Hematopoietic multipotent progenitor cell treated with erythropoietin and hydrocortisone succinate and interleukin-3 and kit ligand, for 17 days (in vitro differentiated cells): ENCODE measurements at places on chromosomes 2 and 18.

GRCh38 chr2:1588978-1589621 lies 155.2 kb downstream of the PXDN start:
- no peak for DNase-seq

- peak; percentile 94 for DNase-seq
Observed at GRCh38 chr18:3451183-3451988, 1.4 kb downstream of the TGIF1 start.

DNA sequence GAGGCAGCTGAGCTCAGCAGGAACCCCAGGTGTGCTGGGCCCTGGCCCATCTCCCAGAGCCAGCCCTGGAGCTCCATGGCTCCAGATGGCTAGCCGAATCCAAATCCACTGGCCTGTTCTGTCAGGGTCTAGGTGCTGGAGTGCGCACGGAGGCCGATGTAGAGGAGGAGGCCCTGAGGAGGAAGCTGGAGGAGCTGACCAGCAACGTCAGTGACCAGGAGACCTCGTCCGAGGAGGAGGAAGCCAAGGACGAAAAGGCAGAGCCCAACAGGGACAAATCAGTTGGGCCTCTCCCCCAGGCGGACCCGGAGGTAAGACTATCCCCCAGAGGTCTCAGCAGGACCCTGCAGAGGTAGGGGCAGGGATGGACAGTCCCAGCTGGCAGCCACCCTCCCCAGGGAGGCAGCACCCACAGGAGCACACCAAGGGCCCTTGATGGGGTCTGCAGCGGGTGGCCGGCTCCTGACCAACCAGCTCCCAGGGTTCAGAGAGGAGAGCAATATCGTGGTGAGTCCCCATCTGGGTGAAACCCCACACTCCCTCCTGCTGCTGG lies 26.1 kb upstream of the PRLH start:
- no peak for DNase-seq

DNA sequence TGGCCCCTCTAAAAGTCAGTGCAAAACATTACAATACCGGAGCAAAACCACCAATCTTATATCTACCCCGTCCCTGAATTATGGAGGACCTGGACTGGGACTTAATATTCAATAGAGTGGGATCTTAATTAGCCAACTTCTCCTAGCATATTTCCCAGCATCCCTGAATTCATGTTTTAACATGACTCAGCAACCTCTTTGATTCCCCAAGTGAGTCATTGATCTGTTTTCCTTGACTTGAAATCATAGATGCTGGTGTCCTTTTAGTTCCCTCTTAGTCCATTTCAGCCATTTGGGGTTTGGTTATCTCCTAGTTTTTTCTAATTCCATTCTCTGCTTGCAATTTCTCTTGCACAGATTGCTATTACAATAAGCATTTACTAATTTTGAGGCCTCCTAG lies 677.7 kb upstream of the CELF4 start:
- no peak for DNase-seq

DNA sequence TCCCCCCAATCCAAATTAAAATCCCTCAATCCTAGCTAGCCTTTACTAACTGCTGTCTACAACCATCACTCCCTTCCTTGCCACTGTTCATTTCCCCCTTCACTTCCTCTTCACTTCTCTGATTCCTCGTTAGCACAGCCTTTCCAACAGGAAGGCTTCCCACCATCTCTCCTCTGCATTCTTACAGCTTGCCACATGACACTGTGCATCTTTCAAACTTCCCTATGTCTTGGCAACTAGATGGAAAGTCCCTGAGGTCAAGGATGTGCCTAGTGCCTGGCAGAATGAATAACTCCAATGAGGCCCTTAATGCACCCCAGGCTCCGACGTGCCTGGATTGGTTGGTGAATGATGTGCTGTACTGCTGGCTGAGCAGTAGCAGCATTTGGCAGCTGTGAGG lies 15.2 kb downstream of the SAP130 start:
- no peak for DNase-seq

DNA sequence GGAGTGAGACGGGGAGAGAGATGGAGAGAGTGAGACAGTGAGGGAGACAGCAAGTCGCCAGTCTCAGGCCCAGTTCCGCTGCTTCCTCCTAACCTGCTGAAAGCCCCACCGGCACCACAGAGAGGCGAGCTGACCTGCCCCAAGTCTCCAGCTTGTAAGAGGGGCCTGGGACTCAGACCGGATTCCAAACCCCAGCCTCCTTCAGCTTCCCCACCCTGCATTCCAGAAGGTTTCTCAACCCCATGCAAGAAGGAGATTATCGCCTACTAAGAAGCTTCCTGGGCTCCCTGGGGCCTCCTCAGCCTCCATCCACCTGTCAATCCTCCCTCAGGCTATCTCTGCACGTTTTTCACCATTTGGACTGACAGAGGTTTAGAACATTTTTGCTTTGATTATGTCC lies 173.1 kb upstream of the RAB6C start:
- DNase-seq = no peak

DNA sequence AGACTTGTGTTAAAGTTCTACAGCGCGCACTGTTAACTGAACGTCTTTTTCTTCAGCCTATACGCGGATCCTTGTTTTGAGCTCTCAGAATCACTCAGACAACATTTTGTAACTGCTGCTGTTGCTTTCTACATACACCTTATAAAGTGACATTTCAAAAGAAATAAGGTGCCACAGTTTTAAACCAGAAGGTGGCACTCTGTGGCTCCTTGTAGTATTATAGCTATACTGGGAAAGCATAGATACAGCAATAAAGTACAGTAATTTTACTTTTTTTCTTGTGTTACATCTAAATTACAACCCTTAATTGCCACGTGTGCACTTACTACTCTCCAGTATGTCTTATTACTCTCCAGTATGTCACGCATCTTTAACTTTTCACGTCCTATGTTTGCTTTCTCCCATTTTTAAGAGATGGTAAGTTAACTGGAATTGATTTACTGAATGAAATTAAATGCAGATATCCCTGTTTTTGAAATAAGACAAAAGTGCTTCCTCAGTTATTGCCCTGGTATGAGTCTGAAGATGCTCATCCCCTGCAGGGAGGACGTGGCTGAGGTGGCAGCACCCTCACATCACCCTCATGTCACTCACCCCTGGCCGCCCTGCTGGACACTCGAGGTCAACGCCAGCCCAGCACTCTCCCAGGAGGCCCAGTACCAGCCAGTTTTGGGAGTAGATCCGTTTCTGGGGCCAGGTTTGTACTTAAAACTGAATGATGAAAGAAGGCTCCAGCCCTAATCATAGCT lies 37.8 kb downstream of the GORASP2 start:
- DNase-seq = no peak

DNA sequence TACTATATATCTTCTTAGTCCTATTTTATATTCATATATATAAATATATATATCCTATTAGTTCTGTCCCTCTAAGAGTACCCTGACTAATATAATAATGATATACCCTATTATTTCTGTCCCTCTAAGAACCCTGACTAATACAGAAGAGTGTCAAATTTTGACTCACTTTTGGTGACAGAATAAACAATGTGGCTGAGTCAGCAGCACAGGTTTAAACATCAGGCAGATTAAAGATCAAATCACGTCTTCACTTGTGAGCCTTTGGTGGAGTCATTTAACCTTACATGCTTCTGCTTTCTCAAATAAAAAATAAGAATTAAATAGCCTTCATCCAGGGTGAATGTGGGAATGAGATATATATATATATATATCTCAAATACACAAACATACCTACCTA lies 615.9 kb upstream of the GCFC2 start:
- DNase-seq = no peak

DNA sequence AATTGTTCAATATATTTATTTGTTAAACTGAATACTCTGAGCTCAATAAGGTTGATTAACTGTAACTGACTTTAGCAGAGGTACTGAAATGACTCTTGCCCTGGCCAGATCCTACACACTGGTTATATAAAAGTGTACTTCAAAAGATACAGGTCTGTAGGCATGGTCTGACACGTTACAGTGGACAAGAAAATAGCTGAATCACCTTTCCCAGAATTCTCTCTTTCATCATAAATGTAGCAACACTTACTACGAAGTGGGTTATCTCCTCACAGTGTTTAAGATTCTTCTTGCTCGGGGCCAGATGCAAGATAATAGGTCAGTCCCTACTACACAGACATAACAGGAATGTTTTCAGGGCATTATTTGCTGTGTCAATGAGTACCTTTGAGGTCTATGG lies 107.0 kb upstream of the ZC3H15 start:
- DNase-seq = no peak

GRCh38 chr2:54336136-54336976 lies 80.3 kb upstream of the TSPYL6 start:
- DNase-seq = no peak

DNA sequence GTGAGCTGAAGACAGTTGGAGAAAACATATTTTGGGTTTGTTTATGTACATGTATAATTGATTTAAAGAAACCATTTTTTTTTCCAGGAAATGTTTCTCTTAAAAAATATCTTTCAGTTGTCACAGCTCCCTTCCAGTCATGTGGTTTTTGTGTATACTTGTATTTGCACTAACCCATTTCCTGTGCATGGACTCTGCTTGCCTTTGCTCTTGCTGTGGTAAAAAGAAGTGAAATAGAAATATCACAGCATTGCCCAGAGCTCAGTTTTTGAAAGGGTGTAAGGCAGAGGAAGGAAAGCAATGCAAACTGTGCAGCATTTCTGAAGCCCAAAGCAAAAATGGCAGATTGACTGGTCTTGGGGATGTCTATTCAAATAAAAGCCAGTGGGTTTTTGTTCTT lies 10.4 kb upstream of the DOCK10 start:
- DNase-seq = no peak

- peak; percentile 97 for DNase-seq
Observed at GRCh38 chr18:62714671-62715435, 488 bp upstream of the PHLPP1 start.

GRCh38 chr2:105644174-105644980 lies 100.3 kb upstream of the NCK2 start:
- no peak for DNase-seq

DNA sequence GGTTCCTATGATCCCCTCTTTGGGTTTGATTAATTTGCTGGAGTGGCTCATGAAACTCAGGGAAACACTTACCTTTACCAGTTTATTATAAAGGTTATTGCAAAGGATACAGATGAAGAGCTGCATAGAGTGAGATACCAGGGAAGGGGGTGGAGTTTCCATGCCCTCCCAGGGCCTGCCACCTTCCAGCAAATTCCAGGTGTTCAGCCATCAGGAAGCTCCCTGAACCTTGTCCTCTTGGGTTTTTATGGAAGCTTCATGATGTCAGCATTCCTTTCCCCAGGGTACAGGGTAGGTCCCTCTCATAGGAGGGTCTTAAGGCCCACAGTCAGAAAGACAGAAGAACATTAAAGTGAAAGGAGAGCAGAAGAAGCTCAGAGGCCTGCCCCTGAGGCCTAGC lies 123.9 kb upstream of the DCC start:
- no peak for DNase-seq

- no peak for DNase-seq
Observed at GRCh38 chr2:178530625-178531142, 50.4 kb downstream of the PLEKHA3 start.

DNA sequence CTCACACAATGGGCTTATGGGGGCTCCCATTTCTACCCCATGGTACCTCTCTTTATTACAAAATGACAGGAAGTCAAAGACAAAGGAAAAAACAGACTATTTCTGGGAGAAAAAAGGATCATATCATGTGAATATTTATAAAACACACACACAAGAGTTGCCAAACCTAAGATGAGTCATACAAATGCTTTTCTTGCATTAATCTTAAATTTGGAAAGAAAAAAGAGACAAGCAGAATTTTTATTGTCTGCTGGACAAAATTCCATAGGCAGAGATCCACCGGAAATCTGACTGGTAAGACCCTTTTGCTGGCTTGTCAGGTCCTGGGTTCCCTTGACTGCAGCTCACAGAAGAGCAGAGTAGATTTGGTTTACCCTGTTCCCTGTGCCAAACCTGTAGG lies 1732.3 kb upstream of the PIK3C3 start:
- no peak for DNase-seq

DNA sequence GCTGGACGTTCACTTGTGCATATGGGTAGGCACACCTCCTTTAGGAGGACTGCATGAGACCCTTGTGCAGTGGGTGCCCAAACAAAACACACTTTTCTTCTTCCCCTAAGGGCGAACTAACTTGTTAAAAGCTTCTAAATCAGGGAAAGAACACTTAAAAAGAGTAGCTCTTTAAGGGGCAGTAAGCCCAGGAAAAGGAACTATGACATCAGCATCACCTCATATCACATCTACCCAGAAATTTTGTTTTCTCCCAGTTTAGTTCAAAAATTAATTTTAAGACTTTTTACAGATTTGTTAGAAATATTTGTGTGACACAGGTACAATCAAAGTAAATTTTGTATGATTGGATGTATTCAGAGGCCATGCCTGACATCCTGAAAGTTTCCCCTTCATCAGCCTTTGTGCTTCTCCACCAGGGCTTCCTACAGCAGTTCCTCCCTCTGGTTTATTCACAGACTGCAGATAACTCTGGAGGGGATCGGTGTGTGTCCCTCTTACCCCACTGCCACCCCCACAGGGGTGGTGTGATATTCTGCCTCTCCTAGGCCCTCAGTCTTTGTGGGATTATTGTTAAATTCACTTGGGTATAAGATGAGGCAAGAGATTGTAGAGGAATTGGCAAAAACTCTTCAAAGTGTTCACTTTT lies 27.6 kb downstream of the BCL2L11 start:
- DNase-seq = no peak

DNA sequence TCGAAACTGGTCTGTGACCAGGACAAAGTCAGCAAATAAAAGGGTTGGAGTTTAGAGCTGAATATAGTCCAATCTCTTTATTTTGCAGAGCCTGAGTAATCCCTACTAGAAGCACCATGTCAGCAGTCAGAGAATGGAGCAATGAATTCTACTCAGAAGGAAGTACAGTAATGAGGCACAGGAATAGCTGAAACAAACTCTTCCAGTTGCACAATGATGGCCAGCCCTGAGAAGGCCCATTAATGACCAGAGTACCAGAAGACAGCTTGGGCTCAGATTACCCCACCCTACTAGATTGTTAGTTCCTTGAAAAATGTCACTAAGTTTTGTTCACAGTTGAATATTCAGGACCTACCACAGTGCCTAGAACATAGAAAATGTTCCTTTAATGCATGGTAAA lies 40.3 kb upstream of the SCG2 start:
- no peak for DNase-seq

- DNase-seq = no peak
Observed at GRCh38 chr18:45715212-45715780, 8.7 kb upstream of the SLC14A1 start.
